ENCODE measurements at places on chromosomes 2 and 18. TPM values are rescaled to one million over a fixed set of nuclear protein-coding genes. Genes with fewer than 3 reads are reported as not detected.

Gene NBEAL1
- 8.3 TPM for total RNA-seq

Gene WDR7
- 44.3 TPM for total RNA-seq

DNA sequence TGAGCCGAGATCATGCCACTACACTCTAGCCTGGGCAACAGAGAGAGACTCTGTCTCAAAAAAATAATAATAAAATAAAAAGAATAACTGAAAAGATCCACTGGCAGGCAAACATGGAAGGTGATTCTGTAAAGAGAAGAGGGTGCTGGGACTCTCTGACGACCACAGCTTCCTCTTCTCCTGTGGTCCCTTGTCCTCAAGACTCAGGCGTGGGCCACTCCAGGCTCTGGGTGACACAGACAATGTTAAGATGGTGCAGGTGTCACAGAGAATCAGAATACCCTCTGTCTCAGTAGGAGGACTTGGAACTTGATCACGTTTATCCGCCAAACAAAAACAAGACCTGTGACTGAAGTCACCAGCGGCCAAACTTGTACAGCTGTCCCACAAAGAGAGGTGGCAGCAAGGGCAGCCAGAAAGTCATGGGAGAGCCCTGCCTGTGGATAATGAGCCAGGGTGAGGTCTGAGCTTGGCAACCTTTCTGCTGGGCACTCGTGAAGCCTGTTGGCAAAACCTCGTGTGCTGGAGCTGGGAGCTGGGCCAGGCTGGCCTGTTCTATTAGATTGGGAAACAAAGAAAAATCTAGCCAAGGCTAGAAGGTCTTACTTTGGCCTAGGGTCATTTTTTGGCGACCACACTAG, 76.4 kb upstream of the ITGA6 start:
- no peaks in the 10 kb centered on the region for H3K4me1 ChIP-seq
- no peak overlapping the region for H3K27ac ChIP-seq
- H3K4me3 ChIP-seq: no peak overlapping the region
- H3K27me3 ChIP-seq: peaks cover 11% of the 10 kb centered on the region

DNA sequence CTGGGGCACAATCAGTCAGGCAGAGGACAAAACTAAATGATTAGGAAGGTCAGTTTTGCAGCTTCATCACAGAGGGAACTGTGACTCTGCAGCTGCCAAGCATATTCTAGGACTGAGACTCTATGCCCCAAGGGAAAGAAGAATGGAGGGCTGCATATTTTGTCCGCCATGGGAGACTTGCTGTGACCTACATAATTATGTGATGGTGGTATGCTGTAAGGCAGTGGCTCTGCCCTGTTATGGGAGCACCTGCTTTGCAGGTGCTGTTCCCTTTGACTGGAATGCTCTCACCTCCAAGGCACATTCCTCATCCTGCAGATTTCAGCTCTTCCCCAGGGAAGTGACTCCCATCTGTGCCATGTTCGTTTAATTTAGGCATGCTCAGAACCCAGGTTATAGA, 261.9 kb upstream of the EPHA4 start:
- no peaks in the 10 kb centered on the region for H3K27me3 ChIP-seq
- no peak for DNase-seq
- no peak overlapping the region for H3K4me3 ChIP-seq
- no peaks in the 10 kb centered on the region for H3K4me1 ChIP-seq
- H3K36me3 ChIP-seq: no peaks in the 10 kb centered on the region

DNA sequence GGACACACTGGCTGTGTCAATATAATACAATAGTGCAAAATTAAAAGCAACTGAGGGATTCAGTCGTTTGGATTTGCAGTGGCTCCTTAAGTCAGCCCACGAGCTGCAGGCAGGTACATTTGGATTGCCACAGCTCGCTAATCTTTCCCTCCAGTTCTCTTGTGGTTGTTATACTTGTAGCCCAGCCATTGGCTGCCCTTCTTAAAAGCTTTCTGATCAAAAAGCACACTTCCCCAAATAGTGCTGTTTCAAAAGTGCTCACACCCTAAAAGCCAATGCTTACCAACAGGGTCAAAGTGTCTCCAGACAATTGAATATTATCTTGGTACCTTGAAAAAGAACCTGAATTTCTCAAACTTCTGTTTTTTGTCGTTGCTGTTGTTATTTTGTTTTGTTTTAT, 404.7 kb upstream of the FAM98A start:
- H3K4me1 ChIP-seq: no peaks in the 10 kb centered on the region
- no peaks in the 10 kb centered on the region for H3K27me3 ChIP-seq
- no peak overlapping the region for H3K4me3 ChIP-seq
- H3K27ac ChIP-seq: no peak overlapping the region

- H3K4me1 ChIP-seq: no peaks in the 10 kb centered on the region
- H3K4me3 ChIP-seq: no peak overlapping the region
- DNase-seq: no peak
- no peaks in the 10 kb centered on the region for H3K36me3 ChIP-seq
- peaks cover 8% of the 10 kb centered on the region for H3K27me3 ChIP-seq
Measured at GRCh38 chr2:23330214-23330613, 54.8 kb upstream of the KLHL29 start.

GRCh38 chr2:50614056-50614455, 417.9 kb downstream of the NRXN1 start:
- H3K4me3 ChIP-seq: no peak overlapping the region
- no peaks in the 10 kb centered on the region for H3K4me1 ChIP-seq
- no peaks in the 10 kb centered on the region for H3K27me3 ChIP-seq

All from activated CD4-positive, alpha-beta T cell treated with anti-CD3 and anti-CD28 coated beads, Interleukin-2, amount 10 ng/mL, durations not matched to agents 7 days and 5 days (primary cell).